ENCODE measurements at places on chromosomes 13 and 19.

GRCh38 chr13:39811051-39811450 is 155.6 kb downstream of the COG6 start:
- no peak for DNase-seq

DNA sequence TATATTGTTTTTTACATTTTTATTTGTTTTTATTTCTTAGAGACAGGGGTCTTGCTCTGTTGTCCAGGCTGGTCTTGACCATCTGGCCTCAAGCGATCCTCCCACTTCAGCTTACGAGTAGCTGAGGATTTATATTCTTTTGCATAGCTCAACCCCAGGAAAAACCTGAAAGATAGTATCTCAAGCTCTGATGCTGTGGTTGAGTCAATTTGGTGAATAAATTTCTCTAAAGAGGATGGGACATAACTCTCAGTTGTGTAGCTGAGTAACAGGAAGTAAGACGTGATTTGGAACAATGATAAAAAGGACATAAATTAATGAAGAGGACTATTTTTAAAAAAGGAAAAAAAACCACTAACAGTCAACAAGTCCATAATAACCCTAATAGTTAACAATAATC is 79.8 kb upstream of the TNFSF11 start:
- DNase-seq = no peak

- DNase-seq = no peak
Observed at GRCh38 chr13:97235549-97236231, 13.6 kb downstream of the MBNL2 start.

GRCh38 chr13:41122838-41123237 is 9.8 kb downstream of the KBTBD6 start:
- no peak for DNase-seq

DNA sequence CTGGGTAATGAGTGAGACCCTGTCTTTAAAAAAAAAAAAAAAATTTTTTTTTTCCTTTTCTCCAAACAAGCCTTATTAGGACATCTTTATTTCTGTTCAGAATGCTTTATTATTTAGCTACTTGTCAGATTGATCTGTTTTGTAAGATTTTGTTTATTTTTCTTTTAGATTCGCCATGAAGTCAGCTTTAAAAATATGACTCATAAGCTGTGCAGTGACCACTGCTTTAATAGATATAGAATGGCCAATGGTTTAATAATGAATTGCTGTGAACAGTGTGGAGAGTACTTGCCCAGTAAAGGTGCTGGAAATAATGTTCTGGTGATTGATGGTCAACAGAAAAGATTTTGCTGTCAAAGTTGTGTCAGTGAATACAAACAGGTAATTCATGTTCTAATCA is 47.7 kb downstream of the ZMYM2 start:
- no peak for DNase-seq

DNA sequence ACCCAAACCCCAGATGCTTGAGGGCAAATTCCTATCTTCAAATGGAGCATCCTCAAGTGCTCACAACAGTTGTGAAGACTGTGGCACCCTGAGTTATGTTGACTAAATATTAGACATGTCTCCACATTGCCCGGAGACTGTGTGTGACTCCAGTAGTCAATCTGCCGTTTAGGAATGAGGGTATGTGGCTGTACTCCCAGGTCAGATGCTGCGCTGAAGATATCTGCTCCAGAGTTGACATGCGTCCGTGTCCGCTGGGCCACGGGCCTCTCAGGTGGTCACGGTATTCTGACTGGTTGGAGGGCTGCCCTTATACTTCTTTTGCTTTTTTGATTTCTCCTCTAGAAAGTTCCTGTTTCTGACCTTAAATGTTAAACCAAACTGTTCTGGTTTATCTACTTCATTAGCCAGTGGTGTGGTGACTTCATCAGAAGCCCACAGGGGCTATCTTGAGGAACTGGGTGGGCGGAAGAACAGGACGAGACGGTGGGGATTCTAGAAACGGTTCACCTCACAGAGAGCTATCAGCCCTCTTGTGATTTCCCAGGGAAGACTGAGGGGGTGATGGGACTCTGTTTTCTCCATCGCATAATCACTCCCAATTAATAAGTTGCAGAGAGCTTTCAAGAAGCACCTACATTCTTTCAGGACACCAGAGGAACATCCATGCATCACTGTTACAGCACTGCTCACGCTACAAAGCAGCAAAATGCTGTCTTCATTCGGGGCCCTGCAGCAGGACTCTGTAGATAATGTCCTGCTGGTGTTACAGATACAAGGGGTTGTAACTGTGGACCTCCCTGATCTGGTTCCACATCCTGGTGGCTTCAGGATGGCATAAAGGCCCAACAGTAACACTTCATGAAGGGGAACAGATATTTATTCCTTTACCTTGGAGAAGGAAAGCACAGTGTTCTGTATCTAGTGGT is 1.3 kb upstream of the LCP1 start:
- DNase-seq = no peak

DNA sequence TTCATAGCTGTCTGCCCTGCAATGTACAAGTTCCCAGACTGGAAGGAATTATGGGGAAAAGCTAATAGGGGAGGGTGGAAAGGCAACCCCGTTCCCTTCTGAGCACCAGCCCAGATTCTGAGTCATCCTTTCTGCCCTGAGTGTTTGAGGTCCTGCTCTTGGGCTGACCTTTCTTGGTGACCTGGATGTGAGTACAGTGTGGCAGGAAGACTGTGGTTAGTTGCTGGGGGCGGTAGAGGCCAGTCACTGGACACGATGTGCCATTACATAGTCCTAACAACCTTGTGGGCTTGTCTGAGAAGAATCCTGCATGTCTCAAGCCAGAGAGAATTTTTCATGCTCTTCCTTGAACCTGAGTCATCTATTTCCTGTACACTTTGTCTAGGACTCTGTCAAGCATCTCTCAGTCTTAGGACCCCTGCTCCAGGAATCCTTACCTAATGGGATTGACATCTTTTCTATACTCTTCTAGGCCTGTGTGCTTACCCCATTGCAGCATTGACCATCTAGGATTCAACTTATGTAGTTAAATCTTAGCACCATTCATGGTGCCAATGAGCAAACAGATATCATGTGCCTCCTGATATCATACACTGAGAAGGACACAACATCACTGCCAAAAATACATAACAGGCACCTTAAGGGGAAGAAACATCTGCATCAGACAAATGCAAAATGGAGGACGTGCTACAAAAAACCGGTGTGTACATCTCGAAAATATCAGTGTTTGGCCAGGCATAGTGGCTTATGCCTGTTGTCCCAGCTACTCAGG is 8.1 kb upstream of the ANGPTL4 start:
- DNase-seq = peak; percentile 100

GRCh38 chr13:40963927-40964326 is 55.2 kb downstream of the ELF1 start:
- peak; percentile 51 for DNase-seq
